ENCODE measurements at places on chromosomes 5 and 9. TPM values are rescaled to one million over a fixed set of nuclear protein-coding genes. Genes with fewer than 3 reads are reported as not detected.
A peak's percentile ranks its signal among the peaks of the same experiment; 100 is the strongest.

- no peak overlapping the region for H3K27ac ChIP-seq
- no peak for DNase-seq
- peaks cover 2% of the 10 kb centered on the region for H3K27me3 ChIP-seq
- no peaks in the 10 kb centered on the region for H3K4me1 ChIP-seq
- no peak overlapping the region for H3K4me3 ChIP-seq
- H3K36me3 ChIP-seq = no peaks in the 10 kb centered on the region
Observed at GRCh38 chr9:84708400-84708799, 38.9 kb downstream of the NTRK2 start.

DNA sequence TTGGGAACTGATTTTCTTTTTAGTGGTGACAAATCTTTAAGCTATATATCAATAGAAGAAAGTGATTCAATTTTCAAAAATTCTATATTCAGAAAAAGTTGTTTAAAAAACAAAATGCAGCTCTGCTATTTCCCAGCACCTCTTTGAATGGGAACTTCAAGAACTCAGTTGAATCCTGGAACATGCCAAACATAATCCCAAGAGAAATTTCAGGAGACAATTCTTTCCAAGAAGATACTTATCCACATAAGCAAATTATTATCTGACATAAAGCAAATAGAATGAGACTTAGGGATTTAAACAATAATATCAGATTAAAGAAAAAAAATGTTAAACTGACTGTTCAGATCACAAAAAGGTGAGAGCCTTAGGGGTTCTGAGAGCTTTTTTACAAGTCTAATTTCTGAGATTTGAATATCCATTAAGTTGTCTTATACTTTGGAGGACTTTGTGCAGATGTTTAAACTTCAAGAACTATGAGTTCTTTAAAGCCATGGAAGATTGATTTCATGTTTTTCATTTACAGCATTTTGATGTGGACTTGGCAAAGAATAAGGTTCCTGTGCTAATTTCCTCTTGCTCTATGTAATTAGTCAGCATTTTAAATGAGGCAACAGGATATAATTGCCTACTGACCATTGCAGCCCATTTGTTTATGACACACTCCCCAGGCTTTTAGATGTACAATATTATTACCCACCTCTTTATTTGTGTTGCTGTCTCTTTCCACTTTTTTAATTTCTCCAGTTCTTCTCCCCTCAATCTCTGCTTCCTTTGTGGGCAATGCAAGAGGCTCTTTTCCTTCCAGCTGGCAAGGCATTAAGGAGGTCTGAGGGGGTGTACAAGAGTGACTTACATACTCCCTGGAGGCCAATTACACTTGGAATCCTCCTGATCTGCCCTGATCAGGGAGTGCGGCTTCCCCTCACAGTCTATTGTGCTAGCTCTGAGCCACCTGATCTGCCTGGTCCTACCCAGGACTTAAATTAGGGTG, 419.1 kb downstream of the NR2F1-AS1 start:
- H3K4me3 ChIP-seq = no peak overlapping the region
- no peak overlapping the region for H3K27ac ChIP-seq
- H3K36me3 ChIP-seq = no peaks in the 10 kb centered on the region

DNA sequence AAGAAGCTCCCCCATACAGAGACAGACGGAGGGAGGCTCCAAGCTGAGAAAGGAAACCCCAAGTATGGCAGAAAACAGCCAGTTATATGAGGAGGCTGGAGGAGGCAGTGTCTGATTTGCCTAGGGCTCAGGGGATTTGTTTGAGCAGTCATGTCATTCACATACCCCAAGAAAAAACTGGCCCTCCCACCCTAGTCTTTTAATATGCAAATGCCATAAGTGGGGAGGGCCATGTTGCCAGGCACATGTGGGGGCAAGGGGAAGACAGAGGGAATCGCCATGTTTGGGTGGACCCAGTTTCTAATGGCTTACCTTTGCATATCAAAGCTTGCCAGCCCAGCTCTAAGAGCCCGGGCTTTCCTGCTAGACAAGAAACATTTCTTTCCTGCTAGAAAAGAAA, 1163.8 kb downstream of the TAF11L14 start:
- no peaks in the 10 kb centered on the region for H3K4me1 ChIP-seq
- H3K27ac ChIP-seq = no peak overlapping the region
- DNase-seq = no peak
- H3K36me3 ChIP-seq = no peaks in the 10 kb centered on the region

- DNase-seq = no peak
- H3K4me1 ChIP-seq = no peaks in the 10 kb centered on the region
- no peaks in the 10 kb centered on the region for H3K36me3 ChIP-seq
- H3K27ac ChIP-seq = no peak overlapping the region
Observed at GRCh38 chr5:173771121-173771724, 116.9 kb upstream of the CPEB4 start.

DNA sequence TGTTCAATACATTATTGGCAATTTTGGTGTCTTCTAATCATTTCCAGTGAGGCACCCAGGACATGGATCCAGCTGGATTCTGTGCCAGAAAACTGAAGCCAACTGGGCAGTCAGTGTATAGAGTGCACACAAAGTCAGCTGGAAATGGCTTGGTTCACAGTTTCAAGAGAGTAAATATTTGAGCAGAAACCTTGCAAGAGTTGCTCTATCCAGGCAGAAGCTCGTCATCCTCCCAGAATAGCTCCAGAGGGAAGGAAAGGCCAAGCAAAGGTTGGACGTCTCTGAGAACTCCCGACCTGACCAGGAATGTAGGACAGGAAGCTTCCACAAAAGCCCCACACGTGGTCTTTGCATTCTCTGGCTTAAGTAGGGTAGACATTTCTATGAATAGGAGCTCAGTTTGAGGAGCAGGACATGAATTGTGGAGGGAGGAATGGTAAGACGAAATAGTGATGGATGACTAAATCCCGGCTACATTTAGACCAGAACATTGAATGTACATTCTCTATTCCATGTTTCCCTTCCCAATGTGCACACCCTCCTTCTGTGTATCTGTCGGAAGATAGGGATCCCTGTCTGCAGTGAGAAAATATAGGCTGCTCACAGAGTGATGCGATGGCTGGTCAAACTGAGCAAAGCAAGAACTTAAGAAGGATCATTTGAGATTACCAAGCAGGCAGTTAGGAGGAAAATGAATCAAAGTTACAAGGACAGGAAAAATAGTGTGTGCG, 72.7 kb upstream of the FCN2 start:
- DNase-seq = no peak
- no peaks in the 10 kb centered on the region for H3K36me3 ChIP-seq
- no peaks in the 10 kb centered on the region for H3K4me1 ChIP-seq
- H3K27ac ChIP-seq = no peak overlapping the region
- no peak overlapping the region for H3K4me3 ChIP-seq

- H3K4me1 ChIP-seq = no peaks in the 10 kb centered on the region
- DNase-seq = no peak
- no peak overlapping the region for H3K27ac ChIP-seq
- no peak overlapping the region for H3K4me3 ChIP-seq
- no peaks in the 10 kb centered on the region for H3K27me3 ChIP-seq
Observed at GRCh38 chr5:53335115-53335514, 145.3 kb upstream of the FST start.

GRCh38 chr9:107137495-107138202, 145.4 kb upstream of the RAD23B start:
- DNase-seq = no peak
- H3K4me1 ChIP-seq = no peaks in the 10 kb centered on the region
- no peak overlapping the region for H3K4me3 ChIP-seq
- H3K27me3 ChIP-seq = no peaks in the 10 kb centered on the region
- H3K27ac ChIP-seq = no peak overlapping the region
- H3K36me3 ChIP-seq = no peaks in the 10 kb centered on the region

- no peaks in the 10 kb centered on the region for H3K27me3 ChIP-seq
- no peak overlapping the region for H3K4me3 ChIP-seq
- no peak overlapping the region for H3K27ac ChIP-seq
- H3K36me3 ChIP-seq = no peaks in the 10 kb centered on the region
Observed at GRCh38 chr5:102090770-102091169, 205.3 kb downstream of the SLCO4C1 start.

GRCh38 chr5:96687080-96687479, 24.9 kb downstream of the CAST start:
- no peaks in the 10 kb centered on the region for H3K36me3 ChIP-seq
- H3K4me3 ChIP-seq = no peak overlapping the region
- H3K27me3 ChIP-seq = no peaks in the 10 kb centered on the region
- peaks cover 2% of the 10 kb centered on the region for H3K4me1 ChIP-seq
- DNase-seq = no peak

- no peak overlapping the region for H3K4me3 ChIP-seq
- no peaks in the 10 kb centered on the region for H3K27me3 ChIP-seq
- H3K27ac ChIP-seq = no peak overlapping the region
- peaks cover 33% of the 10 kb centered on the region for H3K36me3 ChIP-seq
Observed at GRCh38 chr9:136926154-136926704, 18.3 kb downstream of the FBXW5 start.

DNA sequence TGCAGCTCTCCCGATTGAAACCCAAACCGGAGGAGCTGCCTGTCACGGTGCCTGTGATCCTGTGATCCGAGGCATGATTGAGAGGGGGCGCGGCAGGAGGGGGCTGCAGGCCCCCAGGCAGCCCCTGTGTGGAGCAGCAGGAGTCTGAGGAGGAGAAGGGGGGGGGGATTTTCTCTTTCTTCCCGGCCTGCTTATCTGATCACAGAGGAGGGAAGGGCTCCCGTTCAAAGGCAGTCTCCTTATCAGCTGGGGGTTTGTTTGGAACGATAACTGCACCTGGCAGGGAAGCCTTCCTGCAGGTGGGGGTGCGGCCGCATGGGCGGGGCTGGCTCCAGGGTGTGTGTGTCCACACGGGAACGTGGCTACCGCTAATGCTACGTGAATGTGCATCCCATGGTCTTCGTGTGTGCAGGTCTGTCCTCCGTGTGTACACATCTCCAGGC, 38.4 kb downstream of the LMX1B start:
- no peak for DNase-seq
- H3K4me3 ChIP-seq = no peak overlapping the region
- peaks cover 11% of the 10 kb centered on the region for H3K27me3 ChIP-seq
- H3K4me1 ChIP-seq = peaks cover 4% of the 10 kb centered on the region
- no peak overlapping the region for H3K27ac ChIP-seq

GRCh38 chr5:67652201-67652600, 455.6 kb upstream of the CD180 start:
- no peak overlapping the region for H3K27ac ChIP-seq
- H3K36me3 ChIP-seq = no peaks in the 10 kb centered on the region
- no peak overlapping the region for H3K4me3 ChIP-seq
- DNase-seq = no peak
- H3K27me3 ChIP-seq = no peaks in the 10 kb centered on the region
- no peaks in the 10 kb centered on the region for H3K4me1 ChIP-seq

DNA sequence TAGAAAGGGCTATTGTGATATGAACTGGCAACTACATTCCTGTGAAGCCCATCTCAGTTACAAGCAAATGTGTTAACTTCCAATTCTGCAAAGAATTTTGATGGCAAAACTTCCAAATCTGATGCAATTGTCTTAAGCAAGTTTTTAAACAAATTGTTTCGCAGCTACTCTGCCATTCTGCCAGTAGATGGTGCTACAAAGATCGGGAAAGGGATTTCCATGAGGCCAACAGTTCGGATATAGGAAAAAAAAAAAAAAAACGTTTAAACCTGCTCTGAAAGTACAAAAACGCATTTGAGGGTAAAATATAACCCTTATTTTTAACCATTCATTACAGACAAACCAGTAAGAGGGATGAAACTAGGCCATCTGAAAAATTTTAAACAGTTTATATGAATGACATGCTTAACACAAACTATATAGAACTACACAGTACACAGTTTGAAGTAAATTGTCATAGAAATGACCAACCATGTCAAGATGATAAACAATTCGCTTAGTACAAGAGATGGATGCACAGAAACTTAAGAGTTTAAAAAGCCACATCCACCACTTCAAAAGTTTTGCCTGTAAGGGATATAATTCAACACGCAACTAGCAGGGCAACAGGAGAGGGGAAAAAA, 2.2 kb downstream of the HNRNPA0 start:
- peak overlapping the region; percentile 44 for H3K4me3 ChIP-seq
- H3K27me3 ChIP-seq = no peaks in the 10 kb centered on the region
- peak overlapping the region; percentile 100 for H3K27ac ChIP-seq
- H3K4me1 ChIP-seq = peaks cover 26% of the 10 kb centered on the region
- H3K36me3 ChIP-seq = peaks cover 6% of the 10 kb centered on the region

DNA sequence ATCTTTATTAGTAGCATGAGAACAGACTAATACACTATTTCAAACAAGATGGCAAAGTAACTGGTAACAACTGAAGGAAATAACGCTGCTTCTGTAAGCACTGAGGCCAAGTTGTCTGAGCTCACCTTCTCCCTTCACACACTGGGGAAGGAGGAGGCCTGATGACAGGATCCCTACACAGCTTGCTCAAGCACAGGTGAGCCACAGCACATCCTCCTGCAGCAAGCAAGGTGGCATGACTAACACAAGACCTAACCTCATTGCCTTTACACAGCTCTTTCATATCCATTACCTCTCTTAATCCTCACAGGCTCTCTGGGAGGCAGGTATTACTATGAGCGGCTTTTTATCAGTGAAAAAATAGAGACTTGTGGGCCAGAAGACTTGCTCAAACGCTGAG, 83.3 kb downstream of the ARL15 start:
- DNase-seq = no peak
- H3K4me1 ChIP-seq = no peaks in the 10 kb centered on the region
- H3K27ac ChIP-seq = no peak overlapping the region
- no peaks in the 10 kb centered on the region for H3K36me3 ChIP-seq

DNA sequence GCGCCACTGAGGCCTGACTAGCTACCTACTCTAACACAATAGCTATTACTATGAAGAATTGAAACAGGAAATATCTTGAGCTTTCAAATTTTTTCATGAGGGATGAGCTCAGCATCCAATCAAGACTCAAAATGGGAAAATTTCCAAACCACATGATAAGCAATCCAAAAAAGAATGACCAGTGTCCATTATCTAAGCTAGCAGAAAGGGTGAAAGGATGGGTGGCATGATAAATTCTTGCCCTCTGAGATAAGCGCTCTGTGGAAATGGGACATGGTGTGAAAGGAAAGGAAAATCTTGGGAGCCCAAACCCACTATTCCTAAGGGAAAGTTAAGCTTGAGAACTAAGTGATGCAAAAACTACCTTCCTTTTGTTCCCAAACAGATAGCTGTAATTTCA, 170.2 kb upstream of the NREP start:
- H3K4me1 ChIP-seq = no peaks in the 10 kb centered on the region
- no peaks in the 10 kb centered on the region for H3K27me3 ChIP-seq
- H3K36me3 ChIP-seq = no peaks in the 10 kb centered on the region
- H3K4me3 ChIP-seq = no peak overlapping the region
- no peak overlapping the region for H3K27ac ChIP-seq

The RFESD gene
- 5.6 TPM for total RNA-seq

The DBH gene
- total RNA-seq = 0.82 TPM

The HSD17B3 gene
- 1.2 TPM for total RNA-seq

The PCDHA9 gene
- not detected for total RNA-seq

The LCNL1 gene
- 2.2 TPM for total RNA-seq

The F12 gene
- total RNA-seq = 0.28 TPM

The EFNA5 gene
- not detected for total RNA-seq

The IL31RA gene
- not detected for total RNA-seq

Data from T-cell (primary cell).